ENCODE measurements at places on chromosomes 4 and X.
A peak's percentile ranks its signal among the peaks of the same experiment; 100 is the strongest.

- no peak for DNase-seq
Measured at GRCh38 chr4:152510349-152511147, 25.3 kb downstream of the FBXW7 start.

DNA sequence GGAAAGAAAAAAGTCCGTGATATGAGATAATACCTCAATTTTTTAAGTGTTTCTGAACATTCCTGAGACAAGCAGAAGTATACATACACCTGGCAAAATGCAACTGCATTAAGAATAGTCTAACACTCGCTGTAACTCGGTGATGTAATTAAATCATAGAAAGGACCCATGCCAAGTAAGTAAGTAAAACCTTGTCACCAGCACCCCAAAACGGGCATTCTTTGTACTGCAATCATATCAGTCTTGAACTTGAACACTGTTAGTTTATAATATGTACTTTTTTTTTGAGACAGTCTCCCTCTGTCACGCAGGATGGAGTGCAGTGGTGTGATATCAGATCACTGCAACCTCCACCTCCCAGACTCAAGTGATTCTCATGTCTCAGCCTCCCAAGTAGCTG lies 47.4 kb downstream of the SMIM14 start:
- DNase-seq, result peak; percentile 2

- no peak for DNase-seq
Measured at GRCh38 chrX:66036231-66036630, 3.6 kb downstream of the VSIG4 start.

- no peak for DNase-seq
Measured at GRCh38 chrX:84258708-84259107, 70.7 kb upstream of the RPS6KA6 start.

DNA sequence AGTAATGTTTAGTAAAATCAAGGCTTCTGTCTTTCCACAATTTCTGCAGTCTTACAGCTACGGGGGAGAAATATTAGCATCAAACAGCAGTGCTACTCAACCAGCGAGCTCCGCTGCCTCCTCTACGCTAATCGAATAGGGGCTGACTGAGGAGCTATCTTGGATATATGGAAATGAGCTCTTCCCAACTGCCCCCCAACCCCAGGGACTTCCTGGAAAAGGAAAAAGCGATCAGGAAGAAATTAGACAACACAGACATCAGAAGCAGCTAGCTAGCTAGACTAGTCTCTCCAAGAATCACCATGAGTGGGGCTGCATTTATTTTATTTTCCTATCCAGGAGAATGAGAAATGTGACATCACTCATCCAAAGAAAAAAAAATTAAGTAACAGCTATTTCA lies 7.6 kb downstream of the NKX6-1 start:
- no peak for DNase-seq

DNA sequence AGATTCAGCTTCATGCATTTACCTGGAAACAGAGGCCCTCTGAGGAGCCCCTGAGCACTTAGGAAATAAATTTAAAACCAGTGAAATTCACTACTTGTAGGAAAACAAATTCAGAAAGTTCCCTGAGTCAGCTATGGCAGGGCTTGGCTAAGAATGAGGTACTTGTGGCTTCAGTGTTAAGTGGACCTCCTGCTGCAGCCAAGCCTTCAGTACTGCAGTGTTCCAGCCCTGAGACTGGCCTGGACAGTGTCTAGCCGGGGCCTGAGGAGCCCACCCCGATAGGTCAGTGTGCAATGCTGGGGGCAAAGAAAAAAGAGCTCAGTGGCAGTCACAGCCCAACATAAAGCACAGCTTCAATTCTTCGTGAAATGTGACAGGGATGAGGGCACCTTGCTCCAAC lies 41.9 kb downstream of the F11 start:
- no peak for DNase-seq

- DNase-seq, result no peak
Measured at GRCh38 chr4:6279582-6280289, 10.1 kb downstream of the WFS1 start.

DNA sequence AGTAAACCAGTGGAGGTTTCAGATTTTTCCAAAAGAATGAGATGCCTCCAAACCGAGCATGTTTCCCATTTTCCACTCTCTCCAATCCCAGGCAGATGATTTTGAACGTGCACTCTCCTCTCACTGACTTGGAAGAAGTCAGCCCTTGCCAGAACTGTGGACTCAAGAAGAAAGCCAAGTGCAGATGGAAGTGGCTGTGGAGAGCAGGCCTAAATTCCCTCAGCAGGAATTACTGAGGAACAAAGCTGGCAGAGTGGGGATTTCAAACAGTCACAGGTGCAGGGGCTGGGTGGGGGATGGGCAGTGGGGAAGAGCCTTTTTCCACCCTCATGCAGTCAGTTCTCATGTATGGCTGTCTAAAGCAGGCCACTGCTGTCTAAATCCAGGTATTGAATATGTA lies 83.5 kb upstream of the PLAC1 start:
- DNase-seq, result no peak

GRCh38 chrX:153921511-153922446 lies 4.3 kb downstream of the ARHGAP4 start:
- no peak for DNase-seq

DNA sequence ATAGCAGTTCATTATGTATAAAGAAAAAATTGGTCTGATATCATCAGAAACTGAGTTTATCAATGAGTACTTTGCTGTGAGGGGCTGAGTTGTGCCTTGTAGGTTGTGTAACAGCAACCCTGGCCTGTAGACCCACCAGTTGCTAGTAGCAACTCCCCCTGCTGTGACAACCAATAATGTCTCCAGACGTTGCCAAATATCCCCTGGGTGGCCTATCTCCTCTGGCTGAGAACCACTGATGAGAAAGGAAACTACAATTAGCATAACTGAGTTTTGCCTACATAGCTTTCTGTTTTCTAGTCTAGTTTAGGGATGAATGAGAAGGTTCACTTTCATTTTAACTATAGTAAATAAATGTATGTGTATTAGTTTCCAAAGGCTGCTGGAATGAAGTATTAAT lies 234.1 kb downstream of the CPE start:
- no peak for DNase-seq

- DNase-seq, result no peak
Measured at GRCh38 chr4:153799694-153800074, 10.8 kb upstream of the SFRP2 start.

DNA sequence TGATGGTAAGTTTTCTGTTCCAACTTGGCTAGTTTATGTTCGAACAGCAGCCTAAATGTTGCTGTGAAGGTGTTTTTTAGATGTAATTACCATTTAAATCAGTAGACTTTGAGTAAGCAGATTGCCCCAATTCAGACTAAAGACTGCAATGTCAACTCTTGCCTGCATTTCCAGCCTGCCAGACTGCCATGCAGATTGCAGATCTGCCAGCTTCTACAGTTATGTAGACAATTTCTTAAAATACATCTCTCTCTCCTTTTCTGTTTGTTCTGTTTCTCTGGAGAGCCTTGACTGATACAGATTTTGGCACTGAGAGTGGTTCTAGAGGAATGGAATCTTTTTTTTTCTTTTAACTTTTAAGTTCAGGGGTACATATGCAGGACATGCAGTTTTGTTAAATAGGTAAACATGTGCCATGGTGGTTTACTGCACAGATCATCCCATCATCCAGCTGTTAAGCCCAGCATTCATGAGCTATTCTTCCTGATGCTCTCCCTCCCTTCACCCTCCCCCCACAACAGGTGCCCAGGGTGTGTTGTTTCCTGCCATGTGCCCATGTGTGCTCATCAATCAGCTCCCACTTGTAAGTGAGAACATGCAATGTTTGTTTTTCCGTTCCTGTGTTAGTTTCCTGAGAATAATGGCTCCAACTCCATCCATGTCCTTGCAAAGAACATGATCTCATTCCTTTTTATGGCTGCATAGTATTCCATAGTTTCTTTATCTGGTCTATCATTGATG lies 227.8 kb downstream of the CPE start:
- DNase-seq, result no peak

DNA sequence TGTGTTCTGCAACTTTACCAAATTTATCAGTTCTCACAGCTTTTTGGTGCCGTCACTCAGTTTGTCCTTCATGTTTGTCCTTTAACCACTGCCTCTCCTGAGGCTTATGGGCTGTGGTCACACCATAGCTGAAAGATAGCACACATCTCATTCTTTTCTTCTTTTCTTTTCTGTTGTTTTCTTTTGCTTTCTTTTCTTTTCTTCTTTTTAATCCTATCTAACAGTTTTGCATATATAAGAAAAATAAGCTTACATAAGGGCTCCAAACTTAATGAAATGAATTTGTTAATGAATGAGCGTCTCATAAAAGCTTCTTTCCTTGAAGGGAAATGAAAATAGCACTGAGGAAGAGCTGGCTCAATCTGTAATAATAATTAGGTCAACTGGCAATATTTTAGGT lies 1061.2 kb downstream of the PCDH18 start:
- DNase-seq, result no peak

GRCh38 chr4:76987153-76987591 lies 37.6 kb downstream of the SEPTIN11 start:
- no peak for DNase-seq

DNA sequence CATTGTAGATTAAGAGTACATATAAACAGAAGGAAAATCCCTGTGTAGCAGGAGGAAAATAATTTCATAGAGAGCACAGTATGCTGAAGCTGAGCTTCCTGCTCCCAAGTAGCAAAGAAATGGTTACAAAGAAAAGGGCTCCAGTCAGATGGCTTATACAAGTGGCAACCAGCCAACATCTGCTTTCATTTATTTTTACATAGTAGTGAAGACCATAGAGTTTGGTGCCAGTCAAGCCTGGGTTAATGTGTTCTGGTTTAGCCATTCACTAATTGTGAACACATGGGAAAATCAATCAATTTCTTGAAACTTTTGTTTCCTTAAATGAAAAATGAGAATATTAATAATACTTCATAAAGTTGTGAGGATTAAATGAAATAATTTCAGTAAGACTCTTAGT lies 111.3 kb upstream of the ELOVL6 start:
- DNase-seq, result no peak

DNA sequence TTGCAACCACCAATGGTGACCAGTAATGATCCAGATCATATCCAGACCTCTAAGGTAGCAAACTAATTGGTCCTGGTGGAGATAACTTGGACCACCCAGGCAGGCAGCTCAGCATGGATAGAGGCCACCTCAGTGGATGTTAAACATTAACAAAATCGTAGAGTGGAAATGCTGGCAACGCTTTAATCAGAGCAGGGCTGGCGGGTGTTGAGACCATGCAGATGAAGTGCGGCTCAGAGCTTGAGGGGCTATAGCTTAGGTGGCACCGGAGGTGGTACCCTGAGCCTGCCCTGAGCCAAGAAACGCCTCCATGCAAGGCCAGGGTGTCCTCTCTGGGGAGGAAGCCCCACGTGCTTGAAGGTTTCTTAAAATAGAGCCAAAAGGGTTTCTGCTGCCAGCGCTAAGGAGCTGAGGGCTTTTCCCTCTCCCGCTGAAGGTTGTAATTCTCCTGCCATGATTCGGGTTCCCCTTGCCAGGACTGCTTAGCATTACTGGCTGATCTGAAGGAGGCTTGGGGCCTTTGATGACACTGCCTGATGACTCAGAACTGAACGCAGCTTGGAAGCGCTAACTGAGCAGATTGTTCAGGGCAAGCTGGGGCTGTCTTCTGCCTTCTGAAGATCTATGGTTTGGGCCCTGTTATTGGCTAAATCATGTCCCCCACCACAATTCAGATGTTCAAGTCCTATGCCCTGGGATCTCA lies 177.8 kb upstream of the ATP6AP2 start:
- no peak for DNase-seq

- DNase-seq, result no peak
Measured at GRCh38 chrX:39580043-39580442, 517.7 kb downstream of the BCOR start.

- DNase-seq, result no peak
Measured at GRCh38 chrX:111254896-111255693, 15.2 kb downstream of the CAPN6 start.

- DNase-seq, result peak; percentile 57
Measured at GRCh38 chr4:127400731-127401346, 231.9 kb upstream of the INTU start.

DNA sequence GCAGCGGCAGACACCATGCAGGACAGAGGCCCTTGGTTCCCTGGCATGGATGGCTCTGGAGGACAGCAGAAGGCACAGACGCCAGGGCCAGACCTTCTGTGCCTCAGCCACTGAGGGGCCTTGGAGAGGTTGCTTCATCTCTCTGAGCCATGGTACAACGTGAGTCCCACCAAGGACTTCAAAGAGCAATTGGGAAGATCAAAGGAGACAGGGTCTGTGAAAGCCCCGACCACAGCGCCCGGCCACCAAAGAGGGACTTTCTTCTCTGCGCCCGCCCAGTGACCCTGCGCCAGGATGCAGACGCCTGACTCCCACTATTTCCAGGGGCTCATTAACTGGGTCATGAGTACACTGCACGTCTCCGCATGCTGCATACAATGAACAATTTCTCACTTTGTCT lies 174.0 kb downstream of the AFAP1 start:
- no peak for DNase-seq

GRCh38 chr4:152536545-152537182 lies 772 bp upstream of the FBXW7 start:
- DNase-seq, result no peak

DNA sequence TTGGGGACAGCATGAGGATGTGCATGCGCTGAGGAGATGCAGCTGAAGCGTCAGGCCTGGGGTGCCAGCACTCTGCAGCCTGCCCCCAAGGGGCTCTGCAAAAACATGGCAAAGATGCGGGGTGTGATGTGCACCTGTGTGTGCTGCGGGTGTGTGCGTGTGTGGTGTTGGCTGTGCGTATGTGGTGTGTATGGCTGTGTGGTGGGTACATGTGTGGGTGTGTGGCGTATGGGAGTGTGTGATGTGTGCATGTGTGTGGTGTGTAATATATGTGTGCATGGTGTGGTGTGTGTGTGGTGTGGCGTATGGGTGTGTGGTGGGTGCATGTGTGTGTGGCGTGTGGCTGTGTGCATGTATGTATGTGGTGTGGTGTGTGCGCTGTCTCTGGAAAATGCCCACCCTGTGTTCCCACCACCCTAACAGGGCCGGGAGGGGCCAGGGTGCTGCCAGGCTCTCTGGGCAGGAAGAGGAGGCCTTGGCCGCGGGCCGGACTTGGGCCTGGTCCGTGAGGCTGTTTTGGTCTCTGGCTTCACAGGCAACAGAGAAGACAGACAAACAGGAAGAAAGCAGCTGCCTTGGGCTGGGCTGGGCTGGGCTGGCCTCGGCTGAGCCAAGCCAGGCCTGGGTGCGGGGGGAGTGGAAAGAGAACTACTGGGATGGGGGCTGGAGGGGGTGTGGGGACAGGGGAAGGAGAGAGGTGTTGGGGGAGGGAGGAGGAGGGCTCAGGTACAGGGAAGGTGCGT lies 1.1 kb upstream of the AVPR2 start:
- no peak for DNase-seq

DNA sequence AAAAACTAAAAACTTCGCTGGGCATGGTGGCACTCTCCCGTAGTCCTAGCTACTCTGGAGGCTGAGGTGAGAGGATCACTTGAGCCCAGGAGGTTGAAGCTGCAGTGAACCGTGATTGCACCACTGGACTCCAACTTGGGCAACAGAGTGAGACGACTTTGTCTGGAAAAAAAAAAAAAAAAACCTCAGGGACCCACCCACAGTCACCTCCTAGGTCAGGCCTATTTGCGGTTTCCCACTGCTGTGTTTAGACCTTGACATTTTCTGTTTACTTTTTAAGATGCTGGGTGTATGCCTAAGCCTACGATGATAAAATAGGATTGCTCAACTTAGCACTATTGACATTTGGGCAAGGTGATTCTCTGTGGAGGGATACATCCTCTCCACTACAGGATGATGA lies 197.4 kb upstream of the TBL1X start:
- DNase-seq, result no peak

- no peak for DNase-seq
Measured at GRCh38 chr4:138835832-138836533, 179.6 kb upstream of the NOCT start.
